ENCODE measurements at places on chromosomes 11 and 22.

DNA sequence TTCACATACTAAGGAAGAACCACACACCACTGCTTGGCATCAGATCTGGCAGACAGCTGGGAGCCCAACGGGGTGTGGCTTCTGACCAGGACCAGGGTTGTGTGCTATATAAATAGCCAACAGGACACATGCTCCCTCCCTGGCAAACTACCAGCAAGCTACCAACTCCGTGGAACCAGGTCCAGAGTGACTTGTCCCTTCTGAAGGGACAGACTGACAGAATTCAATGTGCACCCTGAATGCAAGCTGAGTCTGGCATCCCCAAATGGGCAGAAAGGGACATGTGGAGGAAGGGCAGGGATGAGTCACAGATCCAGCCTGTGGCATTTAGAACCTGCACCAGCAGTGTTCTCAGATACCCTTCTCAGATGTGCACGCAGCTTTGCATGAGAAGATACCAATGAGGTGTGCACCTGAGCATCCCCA is 92.9 kb downstream of the MICAL3 start:
- no peak for DNase-seq

DNA sequence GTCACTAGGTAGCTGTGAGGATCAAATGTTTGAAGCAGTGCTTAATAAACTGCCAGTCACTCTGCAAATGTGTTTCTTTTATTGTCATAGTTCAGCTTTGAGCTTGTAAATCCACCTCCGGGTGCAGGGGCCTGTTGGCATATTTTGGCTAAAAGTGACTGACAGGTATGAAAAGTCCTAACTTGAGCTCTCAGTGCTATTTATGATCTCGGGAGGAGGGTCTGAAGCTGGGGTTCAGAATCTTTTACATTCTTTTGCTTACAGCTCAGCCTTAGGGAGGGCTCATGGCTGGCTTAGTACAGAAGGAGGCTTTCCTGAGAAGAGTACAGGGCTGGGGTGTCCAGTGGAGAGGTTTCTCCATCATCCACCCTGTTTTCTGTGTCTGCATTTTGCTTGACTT is 1.5 kb downstream of the ASPHD2 start:
- DNase-seq, result no peak

GRCh38 chr11:113174882-113175281 is 139.5 kb upstream of the TTC12 start:
- DNase-seq, result no peak

DNA sequence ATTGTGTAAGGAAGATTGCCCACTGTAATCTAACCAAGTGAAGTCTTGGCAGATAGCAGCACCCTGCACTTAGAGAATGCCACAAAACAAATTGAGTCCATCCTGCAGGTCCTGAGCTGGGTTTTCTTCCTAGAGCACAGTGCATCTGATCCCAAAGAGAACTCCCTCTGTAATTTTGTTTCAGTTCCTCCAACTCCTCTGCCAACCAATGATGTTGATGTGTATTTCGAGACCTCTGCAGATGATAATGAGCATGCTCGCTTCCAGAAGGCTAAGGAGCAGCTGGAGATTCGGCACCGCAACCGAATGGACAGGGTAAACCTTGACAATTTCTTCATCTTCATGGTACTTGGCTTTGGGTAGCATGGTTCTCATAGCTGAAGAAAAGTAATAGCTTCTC is 33.1 kb upstream of the ST14 start:
- no peak for DNase-seq

DNA sequence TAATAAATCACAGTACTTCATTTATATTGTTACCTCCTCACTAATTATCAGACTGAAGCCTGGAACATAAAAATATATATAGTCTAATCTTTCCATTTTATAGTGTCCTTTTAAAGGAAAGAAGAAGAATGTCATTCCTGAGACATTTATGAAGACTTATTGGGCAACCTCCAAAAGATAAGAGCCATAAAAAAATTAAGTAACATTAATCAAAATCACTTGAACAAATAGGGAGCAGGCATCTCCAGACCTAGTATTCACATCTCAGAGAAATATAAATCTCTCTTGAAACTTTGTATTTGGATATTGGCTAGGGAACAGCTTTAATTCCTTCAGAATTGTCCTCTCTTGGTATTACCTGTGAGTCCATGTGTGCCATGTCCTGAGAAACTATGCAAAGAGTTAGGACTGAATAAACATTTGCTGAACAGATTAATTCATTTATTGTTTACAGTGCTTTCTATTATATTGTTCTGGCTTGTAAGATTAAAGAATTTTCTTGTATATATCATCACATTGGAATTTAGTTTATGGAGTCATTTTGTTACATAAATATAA is 530.5 kb upstream of the LRRC4C start:
- no peak for DNase-seq

DNA sequence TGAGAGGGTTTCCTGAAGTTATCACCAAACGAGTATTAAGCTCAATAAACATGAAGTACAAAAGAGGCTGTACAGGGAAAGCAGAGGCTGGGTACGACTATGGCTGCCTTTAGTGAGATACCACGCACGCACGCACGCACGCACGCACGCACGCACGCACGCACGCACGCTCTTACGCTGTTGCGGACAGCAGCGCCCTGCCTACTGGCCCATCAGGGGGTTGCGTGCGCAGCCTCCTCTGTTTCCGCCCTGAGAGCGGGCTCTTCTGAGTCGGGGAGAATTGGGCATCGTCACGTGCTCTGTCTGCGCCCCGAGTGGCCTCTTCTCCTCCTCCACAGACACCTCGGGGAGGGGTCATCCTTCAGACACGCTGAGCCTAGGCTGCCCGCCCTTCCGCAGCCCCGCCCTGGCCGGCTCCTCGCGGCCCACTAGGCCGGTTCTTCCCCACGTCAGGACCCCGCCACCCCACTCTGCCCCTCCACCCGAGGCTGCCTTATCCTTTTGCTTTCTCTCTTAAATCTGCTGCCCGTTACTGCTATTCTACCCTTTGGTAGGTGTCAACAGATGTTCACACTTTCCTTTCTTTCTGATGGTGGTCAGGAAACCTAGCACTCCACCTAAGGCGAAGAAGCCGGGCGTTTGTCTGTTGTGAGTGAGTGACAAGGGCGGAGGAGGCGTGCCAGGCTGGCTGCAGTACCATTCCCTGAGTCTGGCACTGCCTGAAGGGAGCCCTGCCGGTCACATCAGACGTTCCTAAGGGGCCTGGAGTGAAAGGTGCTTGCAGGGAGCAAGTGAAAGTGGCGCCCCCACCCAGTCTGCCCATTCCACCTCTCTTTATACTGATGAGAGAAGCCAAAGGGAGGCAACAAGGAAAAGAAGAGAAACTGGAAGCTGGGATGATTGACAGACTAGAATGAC is 300.4 kb upstream of the B3GAT1 start:
- no peak for DNase-seq

DNA sequence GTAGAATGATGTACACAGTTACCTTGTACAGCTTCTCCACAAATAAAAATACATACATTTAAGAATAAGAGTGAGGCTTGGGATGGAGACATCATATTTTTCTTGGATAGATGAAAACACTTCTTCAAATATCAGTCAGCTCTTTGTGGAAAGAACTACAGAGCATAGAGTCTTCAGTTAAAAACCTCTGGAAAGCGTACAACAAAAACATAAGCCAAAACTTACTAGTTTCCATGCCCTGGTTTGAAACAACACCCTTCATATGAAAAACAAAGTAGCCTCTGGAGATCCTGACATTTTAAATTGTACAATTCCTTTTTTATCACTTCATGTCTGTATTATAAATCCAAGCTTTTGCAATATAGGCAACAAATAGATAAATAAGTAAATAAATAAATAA is 7.0 kb upstream of the CEP126 start:
- no peak for DNase-seq

GRCh38 chr11:99739464-99740089 is 718.8 kb downstream of the CNTN5 start:
- no peak for DNase-seq

DNA sequence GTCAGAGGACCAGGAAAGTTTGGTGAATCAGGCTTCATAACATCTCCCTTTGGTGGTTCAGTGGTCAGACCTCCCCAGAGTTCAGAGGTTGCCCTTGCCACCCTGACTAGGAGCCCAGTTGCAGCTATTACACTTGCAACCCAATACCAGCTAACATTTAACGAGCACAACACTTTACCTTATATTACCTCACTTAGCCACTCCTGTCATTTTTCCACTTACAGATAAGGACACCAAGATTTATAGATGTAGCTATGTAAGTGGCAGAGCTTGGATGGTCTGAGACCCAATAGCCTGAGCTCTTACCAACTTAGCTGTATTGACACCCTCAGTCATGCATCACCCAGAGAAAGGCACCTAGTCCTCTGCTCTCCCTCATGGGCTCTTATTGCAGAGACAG is 234.7 kb downstream of the INSC start:
- DNase-seq, result no peak

- no peak for DNase-seq
Observed at GRCh38 chr22:47304191-47304831, 541.9 kb downstream of the TBC1D22A start.

GRCh38 chr11:112999520-112999919 is 38.3 kb downstream of the NCAM1 start:
- no peak for DNase-seq

DNA sequence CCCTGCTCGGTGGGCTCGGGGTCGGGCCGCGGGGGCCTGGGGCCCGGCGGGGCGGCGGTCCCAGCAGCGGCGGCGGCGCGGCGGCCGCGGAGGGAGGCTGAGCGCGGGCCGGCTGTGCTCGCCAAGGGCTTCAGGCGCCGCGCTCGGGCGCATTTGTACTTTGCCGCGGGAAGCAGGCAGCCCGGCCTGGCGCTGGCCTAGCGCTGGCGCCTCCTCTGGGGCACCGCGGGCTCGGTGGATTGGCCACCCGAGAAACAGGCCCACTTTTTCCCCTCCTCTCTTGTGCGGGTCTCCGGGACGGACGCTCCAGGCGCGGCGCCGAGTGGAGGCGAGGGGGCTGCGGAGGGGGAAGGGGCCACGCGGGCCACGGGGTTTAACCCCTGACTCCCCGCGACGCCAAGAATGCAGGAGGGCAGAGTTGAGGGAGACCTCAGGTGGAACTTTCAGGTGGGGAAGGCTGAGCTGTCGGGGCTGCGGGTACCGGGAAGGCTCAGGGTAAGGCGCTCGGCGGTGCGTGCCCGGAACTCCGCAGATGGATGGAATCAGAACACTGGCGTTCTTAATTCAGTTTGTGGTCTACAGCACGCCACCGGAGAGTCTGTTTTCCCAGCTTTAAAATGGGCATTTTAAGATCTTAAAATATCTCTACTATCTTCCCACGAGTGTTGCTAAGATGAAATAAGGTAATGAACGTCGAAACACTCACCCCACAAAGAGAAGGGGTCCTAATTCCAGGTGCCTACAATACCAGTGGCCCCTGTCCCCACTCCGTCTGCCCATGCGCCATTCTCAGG is at the start of gene CHRDL2:
CHRDL2 (minus strand) TSS at position 126 of the 794 bp plus-strand sequence. CDS start 538 bp downstream, outside the sequence.
- DNase-seq, result no peak

GRCh38 chr11:31902706-31903105 is 91.6 kb upstream of the PAX6 start:
- no peak for DNase-seq

DNA sequence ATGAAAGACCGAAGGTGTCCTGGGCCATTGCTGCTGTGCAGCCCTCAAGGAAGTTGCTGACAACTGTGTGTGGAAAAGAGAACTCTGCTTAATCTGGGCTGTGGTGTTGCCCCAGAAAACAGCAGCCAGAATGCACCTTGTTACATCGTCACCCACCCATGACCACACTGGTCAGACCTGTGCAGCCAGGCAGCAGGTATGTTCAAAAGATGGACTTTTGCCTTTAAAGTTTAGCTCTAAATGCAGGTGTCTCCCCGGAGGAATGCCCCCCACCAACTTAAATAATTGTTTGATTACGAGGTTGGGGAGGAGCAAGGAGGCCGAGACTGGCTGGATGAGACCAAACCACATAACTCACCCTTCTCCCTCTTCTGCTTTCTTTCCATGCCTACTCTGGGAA is 15.3 kb upstream of the POLA2 start:
- DNase-seq, result no peak

- no peak for DNase-seq
Observed at GRCh38 chr11:44652901-44653644, 73.7 kb upstream of the TSPAN18 start.

- DNase-seq, result no peak
Observed at GRCh38 chr11:57899378-57899777, 124.3 kb upstream of the OR9Q1 start.

DNA sequence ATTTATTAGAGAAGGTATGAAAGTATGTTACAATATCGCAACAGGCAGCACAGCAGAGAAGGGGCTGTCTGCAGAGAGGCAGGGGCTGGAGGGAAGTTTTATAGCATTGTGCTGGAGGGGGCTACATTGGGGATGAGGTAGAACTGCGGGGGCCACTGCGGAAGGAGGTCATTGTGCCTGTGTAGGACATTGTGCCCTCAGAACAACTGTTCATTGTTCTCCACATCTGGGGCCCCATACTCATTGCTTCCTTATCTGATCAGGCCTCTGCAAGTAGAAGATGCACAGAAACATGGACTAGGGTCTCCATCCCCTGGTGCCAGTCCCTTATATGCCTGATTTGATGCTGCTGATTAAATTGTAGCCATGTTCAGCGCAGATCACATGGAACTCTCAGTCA is 12.1 kb downstream of the NADSYN1 start:
- no peak for DNase-seq

GRCh38 chr11:33696931-33697638 is 3.5 kb downstream of the C11orf91 start:
- DNase-seq, result no peak

- DNase-seq, result no peak
Observed at GRCh38 chr22:40723396-40723933, 44.2 kb downstream of the MCHR1 start.
